ENCODE measurements at places on chromosomes 7 and 10. TPM values are rescaled to one million over a fixed set of nuclear protein-coding genes. Genes with fewer than 3 reads are reported as not detected.

The STOX1 gene
- total RNA-seq: 0.29 TPM

The CALD1 gene
- total RNA-seq: 3.3 TPM

The HTR7 gene
- total RNA-seq: not detected

The NKX1-2 gene
- not detected for total RNA-seq

The FLNC gene
- total RNA-seq: not detected

The SFTPA1 gene
- total RNA-seq: not detected

DNA sequence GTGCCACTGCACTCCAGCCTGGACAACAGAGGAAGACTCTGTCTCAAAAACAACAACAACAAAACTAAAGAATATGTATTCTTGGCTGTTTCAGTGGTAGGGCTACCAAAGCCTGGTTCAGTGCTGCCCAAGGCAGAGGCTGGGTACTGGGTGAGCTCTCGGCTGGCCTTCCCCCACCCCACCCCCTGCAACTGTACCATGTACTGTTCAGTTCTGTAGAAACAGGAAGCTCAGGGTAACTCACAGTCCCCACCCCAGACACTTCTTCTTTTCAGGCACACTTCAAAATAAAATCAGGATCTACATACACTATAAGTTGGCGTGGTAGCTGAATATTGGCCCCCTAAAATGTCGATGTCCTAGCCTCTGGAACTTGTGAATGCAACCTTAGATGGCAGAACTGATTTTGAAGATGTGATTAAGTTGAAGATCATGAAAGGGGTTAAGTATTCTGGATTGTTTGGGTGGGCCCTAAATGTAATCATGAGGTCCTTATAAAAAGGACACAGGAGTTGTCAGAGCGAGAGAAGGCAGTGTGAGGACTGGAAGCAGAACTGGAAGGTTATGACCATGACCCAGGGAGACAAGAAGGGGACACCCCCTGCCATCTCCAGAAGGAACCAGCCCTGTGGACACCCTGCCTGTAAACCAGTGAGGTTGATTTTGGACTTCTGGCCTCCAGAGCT, 31.2 kb downstream of the TBXAS1 start:
- no peak overlapping the region for H3K27ac ChIP-seq
- no peak overlapping the region for H3K4me3 ChIP-seq
- no peaks in the 10 kb centered on the region for H3K27me3 ChIP-seq
- peaks cover 5% of the 10 kb centered on the region for H3K4me1 ChIP-seq
- no peak for DNase-seq
- H3K36me3 ChIP-seq: no peaks in the 10 kb centered on the region

- H3K36me3 ChIP-seq: peaks cover 3% of the 10 kb centered on the region
- H3K4me1 ChIP-seq: peaks cover 49% of the 10 kb centered on the region
- no peaks in the 10 kb centered on the region for H3K27me3 ChIP-seq
- H3K27ac ChIP-seq: peak overlapping the region; percentile 87
These were observed 27.2 kb downstream of the CCM2 start for GRCh38 chr7:45026984-45027773.

DNA sequence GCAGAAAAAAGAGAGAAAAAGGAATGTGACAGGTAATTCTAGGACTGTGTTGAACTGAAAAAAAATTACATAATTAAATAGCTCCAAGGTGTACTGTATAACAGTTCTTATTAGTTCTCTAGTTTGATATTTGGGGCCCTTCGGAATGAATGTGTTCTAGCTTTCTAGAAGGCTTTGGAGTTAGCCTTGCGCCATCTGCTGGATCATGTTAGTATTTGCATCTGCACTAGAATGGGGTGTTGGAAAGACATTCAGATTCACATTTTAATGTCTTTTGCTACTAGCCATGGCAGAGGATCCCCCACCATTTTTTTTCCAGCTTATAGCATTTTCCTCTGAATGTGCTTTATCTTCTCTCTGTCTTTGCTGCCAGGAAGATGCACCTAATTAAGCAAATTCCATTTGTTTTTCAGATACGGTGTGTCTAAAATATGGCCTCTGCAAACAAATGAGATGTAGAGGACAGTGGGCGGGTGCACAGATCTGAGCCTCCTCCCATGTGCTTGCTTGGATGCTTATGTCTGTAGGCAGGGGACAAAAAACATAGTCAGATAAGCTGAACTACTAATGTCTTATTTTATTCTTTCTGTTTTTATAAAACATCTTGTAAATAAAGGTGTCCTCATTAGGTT, 238.5 kb downstream of the PHF14 start:
- no peak overlapping the region for H3K27ac ChIP-seq
- H3K4me3 ChIP-seq: no peak overlapping the region
- peak; percentile 27 for DNase-seq

DNA sequence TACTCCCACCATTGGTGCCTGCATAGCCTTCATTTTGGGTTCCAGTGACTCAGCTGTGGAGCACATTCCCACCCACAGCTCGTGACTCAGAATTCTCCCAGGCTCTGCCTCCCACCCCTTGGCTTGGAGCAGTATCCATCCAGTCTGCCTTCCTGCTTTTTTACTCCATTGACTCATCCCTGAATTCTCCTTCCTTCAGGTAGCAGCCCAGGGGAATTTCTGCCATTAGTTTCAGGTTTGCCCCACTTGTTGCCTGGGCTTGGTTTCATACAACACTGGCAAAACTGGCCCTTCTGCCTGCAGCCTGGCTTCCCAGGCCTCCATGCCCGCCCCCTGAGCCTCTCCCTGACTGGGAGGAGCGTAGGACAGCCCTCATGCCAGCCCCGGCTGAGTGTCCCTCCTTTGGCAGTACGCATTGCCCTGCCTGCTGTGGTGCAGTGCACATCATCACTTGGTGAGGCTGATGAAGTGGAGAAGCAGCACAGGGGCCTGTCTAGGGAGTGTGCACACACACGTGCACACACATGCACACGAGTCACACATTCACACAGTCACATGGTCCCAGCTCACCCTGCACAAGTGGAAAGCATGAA, 55.0 kb downstream of the SNX10 start:
- H3K27me3 ChIP-seq: no peaks in the 10 kb centered on the region
- peaks cover 6% of the 10 kb centered on the region for H3K36me3 ChIP-seq
- no peak overlapping the region for H3K4me3 ChIP-seq
- DNase-seq: no peak

- no peaks in the 10 kb centered on the region for H3K4me1 ChIP-seq
- peaks cover 74% of the 10 kb centered on the region for H3K36me3 ChIP-seq
- no peak for DNase-seq
These were observed 11.5 kb downstream of the POLR3A start for GRCh38 chr10:78017856-78018255.

GRCh38 chr7:128003787-128004186, 27.4 kb downstream of the LRRC4 start:
- no peaks in the 10 kb centered on the region for H3K36me3 ChIP-seq
- DNase-seq: no peak
- H3K27ac ChIP-seq: no peak overlapping the region
- H3K4me1 ChIP-seq: peaks cover 6% of the 10 kb centered on the region
- H3K27me3 ChIP-seq: no peaks in the 10 kb centered on the region
- no peak overlapping the region for H3K4me3 ChIP-seq

DNA sequence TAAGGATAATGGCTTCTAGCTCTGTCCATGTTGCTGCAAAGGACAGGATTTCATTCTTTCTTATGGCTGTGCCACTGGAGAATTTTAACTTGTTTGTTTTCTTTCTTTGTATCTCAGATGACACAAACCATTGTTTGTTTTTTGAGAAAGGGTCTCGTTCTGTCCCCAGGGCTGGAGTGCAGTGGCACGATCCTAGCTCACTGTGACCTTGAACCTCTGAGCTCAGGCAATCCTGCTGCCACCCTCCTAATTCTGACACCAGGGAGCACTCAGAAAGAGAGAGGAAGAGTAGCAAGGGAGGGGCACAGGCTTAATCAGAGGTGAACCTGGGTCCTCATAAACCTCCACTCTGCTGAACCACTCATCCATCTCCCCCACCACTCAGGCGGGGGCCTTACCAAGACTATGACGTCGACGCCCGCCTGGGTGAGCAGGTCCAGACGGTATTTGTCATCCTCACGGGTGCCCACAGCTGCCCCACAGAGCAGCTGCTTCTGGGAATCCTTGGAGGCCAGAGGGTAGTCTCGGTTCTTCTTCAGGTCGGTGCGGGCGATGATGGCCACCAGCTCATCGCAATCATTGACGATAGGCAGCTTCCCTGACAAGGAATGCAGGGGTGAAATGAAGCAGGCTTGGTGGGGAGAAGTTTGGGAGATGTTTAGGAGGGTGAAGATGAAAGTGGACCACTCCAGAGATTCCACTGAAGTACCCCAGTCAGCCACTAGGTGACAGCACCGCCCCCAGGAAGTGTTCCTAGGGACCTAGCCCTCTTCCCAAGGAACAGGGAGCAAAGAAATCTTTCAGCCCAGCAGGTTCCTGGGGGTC, 11.6 kb downstream of the IMPDH1 start:
- no peak overlapping the region for H3K27ac ChIP-seq
- no peaks in the 10 kb centered on the region for H3K4me1 ChIP-seq
- peak; percentile 27 for DNase-seq
- peaks cover 39% of the 10 kb centered on the region for H3K36me3 ChIP-seq

DNA sequence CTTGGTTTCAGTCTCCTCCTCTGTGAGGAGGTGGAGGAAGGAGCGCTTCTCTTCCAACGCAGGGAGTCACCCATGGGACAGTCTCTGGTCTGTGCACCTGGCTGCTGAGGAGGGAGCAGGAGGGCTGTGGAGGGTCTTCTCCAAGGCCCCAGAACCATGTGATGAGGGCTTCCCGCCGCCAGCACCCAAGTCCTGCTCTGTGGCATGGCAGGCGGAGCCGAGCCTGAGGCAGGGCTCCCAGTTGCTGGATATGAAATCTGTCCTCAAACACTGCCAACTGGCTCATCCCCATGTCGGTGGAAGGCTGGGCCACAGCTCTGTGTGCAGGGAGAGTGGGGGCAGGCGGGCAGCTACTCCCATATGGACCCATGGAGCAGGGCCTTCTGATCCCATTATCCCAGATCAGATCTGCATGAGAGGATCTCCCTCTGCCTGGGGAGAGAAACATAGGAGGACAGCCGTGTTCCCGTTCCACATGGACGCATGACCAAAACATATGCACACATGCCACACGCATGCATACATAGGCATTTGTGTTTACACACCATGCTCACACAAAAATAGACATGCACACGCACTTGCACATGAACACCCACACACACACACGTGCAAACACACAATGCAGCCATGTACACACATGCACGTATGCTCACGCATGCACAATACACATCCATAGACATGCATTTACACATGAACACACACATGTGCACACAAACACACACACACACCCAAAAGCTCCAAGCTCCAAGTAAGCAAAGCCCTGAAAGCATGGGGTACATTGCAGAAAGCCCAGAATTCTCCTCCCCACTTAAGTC, 38.8 kb upstream of the EN2 start:
- H3K36me3 ChIP-seq: no peaks in the 10 kb centered on the region
- H3K4me1 ChIP-seq: no peaks in the 10 kb centered on the region
- DNase-seq: no peak
- no peak overlapping the region for H3K4me3 ChIP-seq

- no peak for DNase-seq
- H3K4me3 ChIP-seq: peak overlapping the region; percentile 24
- no peak overlapping the region for H3K27ac ChIP-seq
- peaks cover 26% of the 10 kb centered on the region for H3K4me1 ChIP-seq
These were observed 294.5 kb upstream of the NFE2L3 start for GRCh38 chr7:25857376-25858067.

- no peak for DNase-seq
- no peak overlapping the region for H3K27ac ChIP-seq
- no peaks in the 10 kb centered on the region for H3K27me3 ChIP-seq
- no peaks in the 10 kb centered on the region for H3K36me3 ChIP-seq
These were observed 105.2 kb downstream of the OSBPL3 start for GRCh38 chr7:24874791-24875190.

DNA sequence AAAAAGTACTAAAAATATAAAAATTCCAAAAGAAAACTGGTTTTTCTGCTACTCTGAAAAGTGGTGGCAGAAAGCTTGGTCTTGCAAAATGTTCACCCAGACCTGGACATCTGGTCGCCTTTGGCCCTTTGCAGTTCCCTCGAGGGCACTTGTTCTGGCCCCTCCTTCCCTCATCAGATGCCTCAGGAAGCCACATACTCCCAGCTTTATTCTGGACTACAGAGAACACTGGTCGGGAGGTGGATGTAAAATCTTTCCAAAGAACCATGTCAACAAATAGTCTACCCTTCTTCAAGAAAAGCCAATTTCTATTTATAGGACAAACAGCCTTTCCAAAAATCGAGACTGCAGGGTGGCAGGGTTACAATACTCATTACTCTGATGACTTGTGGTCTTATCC, 726.1 kb downstream of the TNS3 start:
- no peak for DNase-seq
- H3K27ac ChIP-seq: no peak overlapping the region
- H3K36me3 ChIP-seq: no peaks in the 10 kb centered on the region
- no peaks in the 10 kb centered on the region for H3K4me1 ChIP-seq
- H3K4me3 ChIP-seq: no peak overlapping the region

DNA sequence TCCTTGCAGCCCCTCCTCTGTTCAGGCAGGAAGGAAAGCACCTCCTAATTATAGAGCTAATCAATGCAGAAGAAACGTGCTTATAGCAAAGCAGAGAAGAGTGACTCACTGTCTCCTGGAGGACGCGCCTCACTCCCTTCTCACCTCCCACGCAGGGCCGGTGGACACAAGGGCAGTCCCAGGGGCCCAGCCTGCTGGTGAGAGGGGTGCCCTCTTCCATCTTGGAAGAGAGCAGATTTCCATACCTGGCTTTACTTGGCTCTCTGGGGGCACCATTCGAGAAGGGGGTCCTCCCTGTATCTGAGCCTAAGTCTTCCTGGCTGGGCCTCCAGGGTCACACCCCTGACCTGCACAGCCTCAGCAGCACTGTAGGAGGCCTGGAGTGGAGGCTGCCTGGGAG, 55.8 kb downstream of the RASGEF1A start:
- DNase-seq: no peak
- H3K36me3 ChIP-seq: no peaks in the 10 kb centered on the region
- H3K27me3 ChIP-seq: no peaks in the 10 kb centered on the region
- H3K4me3 ChIP-seq: no peak overlapping the region
- H3K4me1 ChIP-seq: no peaks in the 10 kb centered on the region

DNA sequence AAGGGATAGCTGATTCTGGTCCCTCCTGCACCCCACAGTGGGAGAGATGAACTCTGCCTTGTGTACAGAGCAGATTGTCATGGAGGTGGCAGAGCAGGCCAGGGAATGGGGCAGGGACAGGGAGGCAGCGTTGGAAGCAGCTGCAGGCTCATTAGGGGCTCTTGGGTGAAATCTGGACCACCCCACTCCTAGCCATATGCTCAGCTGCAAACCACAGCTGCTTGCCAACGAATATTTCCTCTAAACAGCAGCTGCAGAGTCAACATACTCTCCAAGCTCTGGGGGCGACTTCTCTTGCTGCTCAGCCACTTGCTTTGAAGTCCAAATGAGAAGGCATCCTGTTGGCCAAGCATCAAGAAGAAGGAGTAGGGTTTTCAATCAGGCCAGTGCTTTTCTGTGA, 302.3 kb upstream of the AUTS2 start:
- no peak overlapping the region for H3K27ac ChIP-seq
- no peak for DNase-seq
- no peaks in the 10 kb centered on the region for H3K4me1 ChIP-seq
- H3K27me3 ChIP-seq: no peaks in the 10 kb centered on the region
